IMR-90 (cell line): ENCODE measurements at places on chromosomes 1 and 21. TPM values are rescaled to one million over a fixed set of nuclear protein-coding genes. Genes with fewer than 3 reads are reported as not detected.

DNA sequence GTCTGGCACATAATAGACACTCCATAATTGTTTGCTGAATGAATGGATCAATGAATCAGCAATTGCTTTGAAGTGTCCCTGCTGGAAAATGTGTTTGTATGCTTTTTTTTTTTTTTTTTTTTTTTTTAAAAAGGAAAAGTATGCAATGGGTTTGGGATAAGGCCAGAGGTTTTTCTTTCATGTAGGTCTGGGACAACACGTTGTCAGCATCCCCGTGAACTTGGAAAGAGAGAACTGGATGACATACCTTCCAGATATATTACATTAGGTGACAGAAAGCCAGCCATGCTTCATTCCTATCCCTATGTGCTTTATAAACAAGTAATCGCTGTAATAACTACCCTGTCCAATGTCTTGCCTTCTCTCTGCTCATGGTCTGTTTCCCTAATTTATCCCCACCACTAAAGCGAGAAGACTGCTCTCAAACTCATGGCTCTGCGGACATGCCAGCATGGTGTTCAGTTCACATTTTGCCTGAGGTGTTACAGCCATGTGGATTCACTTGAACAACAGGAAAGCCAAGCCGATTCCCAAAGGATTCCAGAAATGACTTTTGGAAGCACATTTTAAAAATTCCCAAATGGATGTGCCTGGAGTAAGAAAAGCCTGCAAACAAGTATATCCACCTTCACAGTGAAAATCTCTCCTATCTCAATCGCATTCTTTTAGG lies 34.8 kb upstream of the GREM2 start:
- H3K36me3 ChIP-seq = no peaks in the 10 kb centered on the region
- no peak overlapping the region for H3K4me3 ChIP-seq
- H3K4me1 ChIP-seq = no peaks in the 10 kb centered on the region; the same call in 1 of the 2 replicates
- DNase-seq = no peak
- H3K27ac ChIP-seq = no peak overlapping the region

DNA sequence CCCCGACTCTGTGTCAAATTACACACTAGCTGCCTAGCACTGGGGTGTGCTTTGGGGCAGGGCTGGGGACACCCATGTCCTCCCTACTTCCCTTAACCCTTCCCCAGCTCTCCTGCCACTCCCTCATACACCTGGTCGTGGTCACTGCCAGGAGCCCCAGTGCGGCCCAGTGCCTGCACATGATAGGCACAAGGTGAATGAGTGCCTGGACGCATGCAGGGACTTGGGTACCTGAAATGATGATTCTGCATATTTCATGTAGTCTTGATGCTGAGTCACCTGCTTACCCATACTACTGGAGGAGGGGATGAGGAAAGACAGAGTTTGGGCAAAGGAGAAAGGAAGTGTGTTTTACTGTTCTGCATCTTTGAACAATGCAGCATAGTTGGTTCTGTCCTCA lies 1.5 kb upstream of the VANGL2 start:
- no peak overlapping the region for H3K4me3 ChIP-seq
- no peak for DNase-seq
- no peaks in the 10 kb centered on the region for H3K4me1 ChIP-seq
- H3K36me3 ChIP-seq = no peaks in the 10 kb centered on the region
- no peak overlapping the region for H3K27ac ChIP-seq

- H3K4me1 ChIP-seq = peaks cover 4% of the 10 kb centered on the region; the same call in 1 of the 2 replicates
- no peak for DNase-seq
- no peak overlapping the region for H3K27ac ChIP-seq
- H3K27me3 ChIP-seq = no peaks in the 10 kb centered on the region
Measured at GRCh38 chr1:228957535-228957934, 222.3 kb downstream of the RHOU start.

DNA sequence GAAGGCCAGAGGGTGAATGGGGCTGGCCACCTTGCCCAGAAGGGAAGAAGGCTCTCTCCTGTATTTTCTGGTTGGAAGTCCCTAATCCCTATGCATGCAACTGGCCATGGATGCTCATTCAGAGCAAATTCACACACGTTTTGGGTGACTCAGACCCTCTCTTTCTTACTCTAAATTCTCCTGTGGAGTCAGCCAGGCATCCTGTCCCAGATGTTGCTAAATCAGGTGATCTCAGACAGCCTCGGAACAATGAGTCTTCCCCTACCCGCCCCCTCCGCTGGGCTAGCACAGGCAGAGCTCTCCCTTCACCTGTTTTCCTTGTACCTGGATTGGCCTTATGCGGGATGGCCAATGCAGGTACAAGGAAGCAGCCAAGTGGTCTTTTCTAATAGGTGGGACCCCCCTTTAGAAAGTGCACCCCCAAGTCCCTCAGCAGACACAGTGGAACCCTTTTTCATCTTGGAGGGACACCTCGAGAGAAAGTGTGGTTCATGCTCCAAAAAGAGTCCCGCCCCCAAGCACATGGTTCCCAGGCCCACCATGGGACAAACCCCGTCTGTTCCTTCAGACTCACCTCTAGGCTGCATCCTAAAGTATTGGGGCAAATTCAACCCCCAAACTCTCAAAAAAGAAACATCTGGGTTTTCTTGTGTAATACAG lies 8.6 kb downstream of the S100A6 start:
- H3K36me3 ChIP-seq = no peaks in the 10 kb centered on the region
- H3K27ac ChIP-seq = no peak overlapping the region
- peak; percentile 66 for DNase-seq
- H3K4me1 ChIP-seq = peaks cover 15% of the 10 kb centered on the region
- no peak overlapping the region for H3K4me3 ChIP-seq

DNA sequence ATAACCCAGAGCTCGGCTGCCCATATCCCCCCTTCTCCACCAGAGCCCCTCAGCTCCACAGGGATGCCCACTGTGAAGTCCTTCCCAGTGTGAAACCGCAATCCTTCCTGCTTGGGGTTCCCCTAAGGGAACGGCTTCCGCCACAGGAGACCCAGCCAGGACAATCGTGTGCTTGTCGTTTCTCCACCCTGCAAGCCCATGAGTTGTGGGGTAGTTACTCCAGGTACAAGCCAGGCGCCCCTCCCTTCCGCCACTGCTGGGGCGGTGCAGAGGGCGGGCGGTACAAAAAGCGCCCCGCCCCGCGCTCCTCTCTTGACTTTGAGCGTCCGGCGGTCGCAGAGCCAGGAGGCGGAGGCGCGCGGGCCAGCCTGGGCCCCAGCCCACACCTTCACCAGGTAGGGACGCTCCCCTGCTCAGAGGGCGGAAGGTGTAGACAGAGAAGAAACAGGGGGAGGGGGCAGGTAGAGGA lies at the start of gene TINAGL1:
Gene TINAGL1 (plus strand): TSS at position 315 of the 469 bp plus-strand sequence. CDS start 634 bp downstream, outside the sequence.
- H3K27me3 ChIP-seq = no peaks in the 10 kb centered on the region
- no peak within 1 kb of the TSS for H3K27ac ChIP-seq
- peaks cover 29% of the 10 kb centered on the region for H3K4me1 ChIP-seq
- no peak for DNase-seq
- H3K4me3 ChIP-seq = no peak within 1 kb of the TSS

The CRB1 gene
- under 0.01 TPM in 1 of 2 replicates, not detected in the other for total RNA-seq

The RNU1-1 gene
- total RNA-seq = under 0.01 TPM in 2 replicates
